ENCODE measurements at places on chromosomes 2 and 18.

DNA sequence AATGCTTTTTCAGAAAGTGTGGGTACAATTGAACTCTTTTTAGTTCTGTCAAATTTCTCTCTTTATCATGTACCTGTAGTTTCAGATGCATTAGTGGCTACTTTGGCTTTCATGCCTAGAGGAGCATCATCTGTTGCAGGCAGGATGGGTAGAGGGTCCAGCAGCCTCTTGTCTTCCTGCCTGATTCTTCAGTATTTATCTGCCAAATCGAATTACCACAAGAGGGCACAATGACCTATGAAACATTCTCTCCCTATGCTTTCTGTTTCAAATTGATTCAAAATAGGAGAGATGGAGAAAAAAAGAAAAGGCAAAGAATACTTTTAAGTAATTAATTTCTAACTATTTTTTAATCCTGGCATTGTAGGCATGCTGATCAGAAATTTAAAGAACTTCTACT lies 477.2 kb downstream of the TRIB2 start:
- DNase-seq: no peak

- no peak for DNase-seq
These were observed 249.8 kb upstream of the GCFC2 start for GRCh38 chr2:75960472-75961009.

GRCh38 chr18:24791751-24792545 lies 331.5 kb downstream of the HRH4 start:
- DNase-seq: no peak

DNA sequence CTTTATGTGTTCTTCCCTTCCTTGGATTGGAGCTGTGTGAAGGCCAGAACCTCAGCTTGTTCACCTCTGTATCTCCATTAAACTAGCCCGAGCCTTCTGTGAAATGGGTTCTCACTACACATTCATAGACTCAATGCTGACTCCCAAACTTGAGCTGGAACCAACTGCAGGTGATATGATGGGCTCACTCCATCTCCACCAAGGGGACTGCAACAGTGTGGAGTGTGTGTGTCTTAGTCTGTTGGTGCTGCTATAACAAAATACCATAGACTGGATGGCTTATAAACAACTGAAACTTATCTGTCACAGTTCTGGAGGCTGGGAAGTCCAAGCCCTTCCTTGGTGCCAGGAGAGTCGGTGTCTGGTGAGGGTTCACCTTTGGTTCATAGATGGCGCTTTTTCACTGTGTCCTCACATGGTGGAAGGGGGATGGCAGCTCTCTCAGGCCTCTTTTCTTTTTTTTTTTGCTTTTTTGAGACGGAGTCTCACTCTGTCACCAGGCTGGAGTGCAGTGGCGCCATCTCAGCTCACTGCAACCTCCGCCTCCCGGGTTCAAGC lies 94.2 kb upstream of the MAP4K3 start:
- no peak for DNase-seq

DNA sequence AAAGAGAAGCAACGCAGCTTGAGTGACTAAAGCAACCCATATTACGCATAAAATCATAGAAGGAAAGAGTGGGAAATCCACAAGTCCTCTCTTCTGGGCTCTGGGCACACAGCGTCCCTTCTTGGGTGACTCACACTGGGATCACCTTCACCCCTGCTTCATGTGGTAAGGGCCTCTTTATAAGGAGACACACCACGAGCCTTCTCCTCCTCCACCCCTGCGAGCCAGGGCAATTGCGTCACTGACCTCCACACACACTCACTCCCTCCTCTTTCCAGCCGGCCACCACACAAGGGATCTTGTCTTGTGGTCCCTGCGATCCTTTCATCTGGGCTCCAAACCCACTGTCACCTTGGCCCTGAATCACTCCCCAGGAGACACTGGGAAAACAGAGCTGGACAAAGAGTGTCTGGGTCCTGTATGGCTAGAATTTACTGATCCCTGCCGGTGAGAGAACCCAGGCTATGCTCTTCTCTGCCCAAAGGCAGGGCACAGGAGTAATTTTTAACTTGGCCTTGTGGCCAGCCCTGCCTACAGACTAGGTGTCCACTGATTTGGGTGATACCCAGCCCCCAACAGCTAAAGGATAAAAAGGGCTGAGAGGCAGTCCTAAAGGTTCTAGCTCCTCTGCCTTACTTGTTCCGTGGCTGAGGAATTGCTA lies 35.3 kb downstream of the NHEJ1 start:
- no peak for DNase-seq

- no peak for DNase-seq
These were observed 141.0 kb downstream of the TMEM17 start for GRCh38 chr2:62364791-62365528.

DNA sequence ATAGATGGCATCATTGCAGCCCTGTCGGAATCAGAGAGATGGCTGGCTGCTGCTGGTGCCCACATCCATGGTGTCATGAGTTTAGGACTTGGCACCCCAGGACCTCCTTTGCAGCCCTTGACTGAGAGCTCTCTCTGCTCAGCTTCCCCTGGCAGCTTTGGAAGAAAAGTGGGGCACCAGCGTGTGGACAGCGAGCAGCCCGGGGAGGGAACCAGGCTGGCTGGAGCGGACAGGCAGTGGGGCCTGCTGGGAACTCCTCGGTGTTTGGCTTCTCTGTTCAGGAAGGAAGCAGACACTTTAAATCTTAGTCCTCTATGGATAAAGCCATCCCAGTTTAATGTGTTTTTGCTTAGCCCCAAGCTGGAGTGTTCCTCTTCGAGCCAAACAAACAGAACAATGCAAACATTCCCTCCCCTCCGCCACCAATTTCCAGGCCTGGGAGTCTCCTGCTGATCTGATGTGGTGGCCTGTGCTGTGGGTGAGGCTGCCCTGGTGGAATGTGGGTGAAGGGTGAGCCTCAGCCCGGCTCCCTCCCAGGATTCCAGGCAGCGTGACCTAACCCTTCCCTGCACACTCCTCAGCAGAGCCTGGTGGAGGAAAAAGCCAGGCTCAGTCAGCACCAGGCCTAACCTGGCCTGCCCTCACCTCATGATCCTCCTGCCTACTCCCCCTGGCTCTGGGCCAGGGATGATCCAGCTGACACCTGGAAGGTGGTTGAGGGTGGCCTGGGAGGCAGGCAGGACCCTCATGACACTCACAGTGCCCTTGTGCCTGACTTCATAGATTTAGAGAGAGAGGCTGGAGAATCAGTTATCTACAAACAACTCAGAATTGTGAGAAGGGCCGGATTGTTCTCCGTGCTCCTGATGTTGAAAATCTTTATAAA lies 21.6 kb upstream of the ITGB6 start:
- DNase-seq: no peak

All from activated T-cell treated with anti-CD3 and anti-CD28 coated beads for 4 hours (primary cell).